ENCODE measurements at places on chromosomes 12 and 14.

- DNase-seq: no peak
These were observed 40.0 kb upstream of the DAAM1 start for GRCh38 chr14:59148334-59148900.

GRCh38 chr12:108442067-108442466 lies 73.0 kb upstream of the FICD start:
- DNase-seq: no peak

- DNase-seq: no peak
These were observed 71.4 kb downstream of the GNS start for GRCh38 chr12:64687816-64688215.

- DNase-seq: no peak
These were observed 135.5 kb downstream of the PAWR start for GRCh38 chr12:79555028-79555925.

DNA sequence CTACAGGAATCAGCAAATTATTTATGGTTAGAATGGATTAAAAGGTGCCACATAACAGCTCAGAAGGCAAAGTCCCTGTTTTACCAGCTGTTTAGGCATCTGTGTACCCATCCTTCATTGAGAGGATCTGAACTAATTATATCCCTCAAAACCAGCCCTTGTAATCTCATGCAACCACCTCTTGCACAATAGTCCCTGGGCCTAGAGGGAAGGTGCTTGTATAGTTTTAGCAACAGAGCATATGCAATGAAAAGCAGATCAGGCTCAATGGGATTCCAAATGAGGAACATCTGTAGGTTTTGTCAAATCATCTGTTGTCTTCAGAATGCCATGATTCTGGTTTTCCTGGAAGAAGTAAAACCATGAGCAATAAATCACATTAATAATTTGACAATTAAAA lies 26.0 kb upstream of the GLIPR1L2 start:
- DNase-seq: no peak

- DNase-seq: no peak
These were observed 23.3 kb downstream of the ZFYVE21 start for GRCh38 chr14:103738701-103739451.

DNA sequence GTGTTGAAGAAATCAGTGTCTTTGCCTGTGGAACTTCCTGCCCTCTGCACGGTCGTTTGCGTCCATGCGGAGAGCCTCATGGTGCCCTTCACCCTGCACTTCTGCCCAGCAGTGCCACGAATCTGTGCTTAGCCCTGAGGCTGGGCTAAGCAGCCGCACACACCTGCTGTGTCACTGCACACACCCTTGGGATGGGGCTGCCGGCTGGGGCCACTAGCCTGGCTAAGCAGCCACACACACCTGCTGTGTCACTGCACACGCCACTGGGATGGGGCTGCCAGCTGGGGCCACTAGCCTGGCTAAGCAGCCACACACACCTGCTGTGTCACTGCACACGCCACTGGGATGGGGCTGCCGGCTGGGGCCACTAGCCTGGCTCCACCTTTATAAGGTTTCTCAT lies 188.5 kb downstream of the KIF26A start:
- DNase-seq: no peak

- no peak for DNase-seq
These were observed 61.4 kb downstream of the POLR3B start for GRCh38 chr12:106418970-106419369.

DNA sequence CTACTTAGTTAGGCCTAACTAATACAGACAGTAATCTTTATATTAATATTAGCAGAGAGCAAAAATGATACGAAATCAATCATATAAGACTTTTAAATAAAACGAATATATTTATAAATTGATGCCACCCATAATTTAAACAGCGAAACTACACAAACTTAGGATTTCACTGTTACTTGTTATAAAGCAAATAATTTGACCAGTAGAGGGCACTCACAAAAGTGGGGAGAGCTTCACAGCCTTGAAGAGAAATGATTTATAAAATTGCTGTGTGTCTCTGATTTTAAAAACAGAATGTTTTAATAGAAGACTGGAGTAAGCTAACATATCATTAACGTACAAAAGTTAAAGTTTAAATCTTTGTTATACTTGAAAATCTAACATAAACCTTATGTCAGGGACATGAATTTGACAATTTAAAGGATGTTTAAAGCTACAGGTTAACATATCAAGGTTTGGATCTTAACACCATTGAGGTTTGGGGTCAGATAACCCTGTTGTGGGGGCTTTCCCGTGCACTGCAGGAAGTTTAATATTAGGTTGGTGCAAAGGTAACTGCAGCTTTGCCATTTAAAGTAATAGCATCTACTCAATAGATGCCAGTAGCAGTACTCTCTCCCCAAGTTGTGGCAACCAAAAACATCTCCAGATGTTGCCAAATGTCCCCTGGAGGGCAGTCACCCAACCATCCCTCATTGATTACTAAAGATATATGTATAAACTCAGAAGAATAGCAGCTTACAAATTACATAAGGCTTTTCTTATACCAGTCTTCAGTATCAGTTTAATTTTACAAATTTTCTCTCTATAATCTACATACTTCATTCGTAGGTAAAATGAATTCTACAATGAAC lies 9.3 kb downstream of the KRAS start:
- DNase-seq: no peak

- no peak for DNase-seq
These were observed 14.1 kb upstream of the NUMB start for GRCh38 chr14:73472185-73473114.

DNA sequence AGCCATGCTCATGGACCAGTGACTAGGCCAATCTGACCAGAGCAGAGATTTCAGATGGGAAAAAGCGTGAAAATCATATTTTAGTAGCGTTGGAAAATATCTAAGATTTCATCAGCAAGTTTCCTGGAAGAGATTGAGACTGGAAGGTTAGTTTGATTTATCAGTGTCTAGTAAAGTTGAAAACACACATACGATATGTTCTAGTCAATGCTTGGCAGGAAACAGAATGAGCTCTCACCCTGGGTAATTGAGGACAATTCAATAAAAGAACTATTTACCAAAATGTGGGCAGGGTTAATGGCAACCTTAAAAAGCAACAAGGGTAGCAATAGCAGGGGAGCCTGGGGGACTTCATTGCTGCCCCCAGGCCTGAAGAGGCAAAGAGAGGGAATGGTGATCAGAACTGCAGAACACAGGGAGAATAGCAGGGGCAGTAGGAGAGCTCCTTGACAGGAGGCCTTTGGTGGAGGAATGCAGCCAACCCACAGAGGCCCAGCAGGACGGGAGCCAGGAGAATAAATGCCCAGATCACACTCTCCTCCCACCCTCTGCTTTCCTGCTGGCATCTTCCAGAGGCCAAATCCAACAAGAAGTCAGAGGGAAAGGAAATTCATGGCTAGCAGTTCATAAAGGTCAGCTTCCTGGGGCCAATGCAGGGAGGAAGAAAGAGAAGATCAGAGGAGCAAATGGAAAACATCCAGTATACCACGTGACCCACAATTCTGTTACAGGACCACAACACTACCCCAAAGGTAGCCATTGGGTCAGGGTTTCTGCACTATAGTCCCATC lies 27.6 kb upstream of the LRP6 start:
- DNase-seq: no peak

DNA sequence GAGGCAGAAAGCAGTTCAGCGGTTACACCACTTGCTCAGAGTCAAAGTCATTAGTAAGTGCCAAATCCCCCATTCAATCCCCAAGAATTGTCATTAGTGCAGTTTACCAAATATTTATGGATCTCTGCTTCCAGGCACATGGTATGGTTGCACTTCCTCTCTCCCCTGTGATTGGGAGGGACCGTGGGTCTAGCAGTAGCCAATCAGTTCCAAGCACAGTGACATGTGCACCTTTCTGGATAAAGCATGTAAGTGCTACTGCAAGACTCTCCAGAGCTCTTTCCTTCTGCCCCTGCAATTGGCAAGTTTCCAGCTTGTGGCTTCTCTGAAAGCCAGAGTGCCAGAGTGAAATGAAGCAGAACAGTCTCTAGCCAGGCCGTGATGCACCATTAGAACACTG lies 85.3 kb upstream of the FLRT2 start:
- DNase-seq: no peak
